Bone marrow (tissue), 2 donors: ENCODE measurements at places on chromosomes 4 and X.

DNA sequence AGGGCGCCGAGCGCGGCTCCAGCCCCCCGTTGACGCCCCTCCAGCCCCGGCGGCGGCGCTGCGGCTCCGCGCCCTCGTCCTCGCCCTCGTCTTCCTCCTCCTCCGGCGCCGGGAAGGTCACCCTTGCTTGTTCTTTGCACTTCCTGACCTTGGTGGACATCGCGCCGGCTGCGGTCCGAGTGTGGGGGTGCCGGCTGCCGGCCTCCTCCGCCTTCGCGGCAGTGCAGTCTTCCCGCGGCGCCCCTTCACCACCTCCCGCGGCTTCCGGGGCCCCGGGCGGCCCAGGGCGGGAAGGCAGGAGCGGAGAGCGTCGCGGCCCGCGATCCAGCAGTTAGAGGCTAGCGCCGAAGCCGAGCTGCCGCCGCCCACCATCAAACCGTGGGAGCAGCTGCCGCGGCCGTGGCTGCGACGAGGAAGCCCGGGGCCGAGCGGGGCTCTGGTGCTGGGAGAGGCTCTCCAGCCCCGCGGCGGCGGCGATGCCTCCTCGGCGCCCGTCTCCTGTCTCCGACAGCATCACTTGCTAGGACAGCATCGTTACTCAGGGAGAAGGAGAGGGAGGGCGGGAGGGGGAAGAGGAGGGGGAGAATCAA is at the start of gene TRPC3:
Gene TRPC3 (minus strand): TSS at position 540 of the 590 bp plus-strand sequence. CDS start 380 bp downstream, at position 160.
- DNase-seq, result no peak

GRCh38 chr4:59400334-59400733 is 1799.8 kb upstream of the ADGRL3 start:
- DNase-seq, result no peak

- DNase-seq, result no peak
Measured at GRCh38 chr4:172202480-172203076, 389.4 kb downstream of the GALNTL6 start.

DNA sequence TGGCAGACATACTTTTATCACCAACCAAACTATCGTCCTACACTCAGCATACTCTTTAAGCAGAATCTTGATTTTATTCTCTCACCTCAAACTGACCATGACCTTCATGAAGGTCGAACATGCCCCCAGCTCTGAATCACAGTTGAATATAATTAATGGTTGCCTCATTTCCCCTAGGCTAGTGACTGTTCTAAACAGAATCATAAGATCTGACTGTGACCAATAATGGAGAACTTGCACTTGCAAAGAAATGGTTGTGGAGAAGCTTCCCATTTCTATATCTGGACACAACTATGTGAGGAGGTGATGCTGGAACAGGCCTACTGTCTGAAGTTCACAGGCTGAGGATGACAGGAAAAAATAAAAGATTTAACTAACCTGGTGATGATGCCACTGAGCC is 85.1 kb downstream of the PDGFC start:
- DNase-seq, result no peak

GRCh38 chr4:5186271-5187064 is 135.2 kb downstream of the STK32B start:
- no peak for DNase-seq
